Activated T-cell treated with anti-CD3 and anti-CD28 coated beads for 48 hours (primary cell): ENCODE measurements at places on chromosomes 1 and 21.

- DNase-seq: no peak
These were observed 89.5 kb downstream of the SCMH1 start for GRCh38 chr1:41152622-41153044.

- no peak for DNase-seq
These were observed 363.0 kb downstream of the PTBP2 start for GRCh38 chr1:97084546-97084945.

DNA sequence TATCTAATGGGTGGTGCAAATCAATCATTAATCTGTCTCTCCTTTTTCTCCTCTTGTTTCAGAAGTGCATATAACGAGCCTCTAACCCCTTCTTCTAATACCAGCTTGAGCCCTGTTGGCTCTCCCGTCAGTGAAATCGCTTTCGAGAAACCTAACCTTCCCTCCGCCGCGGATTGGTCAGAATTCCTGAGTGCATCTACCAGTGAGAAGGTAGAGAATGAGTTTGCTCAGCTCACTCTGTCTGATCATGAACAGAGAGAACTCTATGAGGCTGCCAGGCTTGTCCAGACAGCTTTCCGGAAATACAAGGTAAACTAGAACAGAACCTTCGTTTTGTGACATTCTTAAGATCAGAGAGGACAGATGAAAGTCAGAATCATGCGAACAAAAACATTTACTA is 25.3 kb upstream of the VAMP3 start:
- no peak for DNase-seq

DNA sequence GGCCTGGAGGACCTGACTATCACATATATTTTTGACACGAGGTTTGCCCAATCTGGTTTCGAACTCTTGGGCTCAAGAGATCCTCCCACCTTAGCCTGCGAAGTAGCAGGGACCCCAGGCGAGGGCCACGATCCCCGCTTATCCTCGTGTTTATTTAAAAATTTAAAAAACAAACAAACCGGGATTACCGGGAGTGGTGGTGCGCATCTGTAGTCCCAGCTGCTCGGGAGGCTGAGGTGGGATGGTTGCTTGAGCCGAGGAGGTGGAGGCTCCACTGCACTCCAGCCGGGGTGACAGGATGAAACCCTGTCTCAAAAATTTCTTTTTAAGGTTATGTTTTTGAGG is 452 bp upstream of the EXOSC10 start:
- no peak for DNase-seq

DNA sequence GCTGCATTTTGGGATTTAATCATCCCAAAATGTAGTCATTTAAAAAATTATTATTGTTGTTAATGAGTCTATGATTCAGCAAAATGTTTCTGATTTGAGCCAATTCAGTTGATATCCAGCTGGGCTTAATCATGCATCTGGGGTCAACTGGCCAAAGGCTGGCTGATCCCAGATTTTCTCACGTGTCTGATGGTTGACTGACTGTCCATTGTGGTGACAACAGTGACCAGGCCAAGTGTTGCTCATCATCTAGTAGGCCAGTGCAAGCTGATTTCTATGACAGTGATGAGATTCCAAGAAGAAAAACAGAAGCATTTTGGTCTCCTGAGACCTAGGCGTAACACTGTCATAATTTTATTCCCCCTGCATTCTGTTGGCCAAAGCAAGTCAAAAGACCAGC is 80.1 kb upstream of the ZC3H11B start:
- DNase-seq: no peak

GRCh38 chr1:204074274-204075138 is 1.6 kb downstream of the SOX13 start:
- DNase-seq: no peak

DNA sequence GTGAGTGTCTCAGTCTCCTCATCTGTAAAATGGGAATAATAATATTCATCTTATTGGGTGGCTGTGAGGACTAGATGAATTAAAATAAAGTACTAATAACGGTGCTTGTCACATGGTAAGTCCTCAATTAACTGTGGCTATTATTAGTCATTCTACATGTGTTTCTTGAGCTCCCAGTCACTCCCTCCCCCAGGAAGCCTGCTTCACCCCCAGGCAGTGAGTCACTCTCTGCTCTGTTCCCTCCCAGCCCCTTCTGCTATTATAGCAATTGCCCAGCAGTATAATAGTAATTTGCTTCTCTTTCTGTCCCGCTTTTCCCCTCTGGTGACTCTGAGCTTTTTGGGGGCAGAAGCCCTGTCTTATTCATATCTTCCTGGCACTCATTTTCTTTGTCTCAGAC is 102.0 kb downstream of the BEND5 start:
- DNase-seq: no peak

GRCh38 chr1:8121261-8122159 is 95.4 kb upstream of the ERRFI1 start:
- DNase-seq: no peak

DNA sequence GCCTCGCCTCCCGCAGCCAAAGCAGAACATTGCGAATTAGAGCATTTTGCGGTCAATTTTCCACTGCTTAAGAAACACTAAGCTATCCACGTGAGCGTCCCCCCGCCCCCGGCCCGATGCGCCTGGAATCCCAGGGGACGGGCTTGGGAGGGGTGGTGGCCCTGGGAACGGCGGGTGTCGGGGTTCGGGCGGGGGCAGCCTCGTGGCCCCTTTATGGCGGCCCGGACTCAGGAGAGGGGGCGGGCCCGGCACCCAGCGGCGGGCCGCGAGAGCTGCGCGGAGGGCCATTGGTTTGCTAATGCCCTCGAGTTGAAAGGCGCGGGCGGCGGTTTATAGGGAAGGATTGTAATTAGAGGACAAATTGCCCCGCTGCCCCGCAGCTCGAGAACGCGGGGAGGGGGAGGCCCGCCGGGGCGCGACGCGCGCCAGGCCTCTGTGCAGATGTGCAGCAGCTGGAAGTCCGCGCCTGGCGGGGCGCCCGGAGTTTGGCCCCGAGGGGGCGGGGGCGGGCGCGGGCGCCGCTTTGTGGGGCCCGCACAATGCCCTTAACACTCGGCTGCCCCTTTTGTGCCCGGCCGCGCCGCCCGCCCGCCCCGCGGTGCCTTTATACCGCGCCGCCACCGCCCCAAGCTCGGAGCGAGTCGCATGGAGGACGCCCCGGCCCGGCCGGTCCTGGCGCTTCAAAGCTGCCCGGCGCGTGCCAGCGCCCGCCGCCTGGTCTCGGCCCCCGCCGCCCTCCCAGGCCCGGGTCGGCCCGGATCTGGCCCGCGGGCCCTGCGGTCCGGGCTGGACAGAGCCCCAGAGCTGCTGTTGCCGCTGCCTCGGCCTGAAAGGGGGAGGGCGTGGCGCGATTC is 1.9 kb upstream of the HES3 start:
- DNase-seq: no peak

DNA sequence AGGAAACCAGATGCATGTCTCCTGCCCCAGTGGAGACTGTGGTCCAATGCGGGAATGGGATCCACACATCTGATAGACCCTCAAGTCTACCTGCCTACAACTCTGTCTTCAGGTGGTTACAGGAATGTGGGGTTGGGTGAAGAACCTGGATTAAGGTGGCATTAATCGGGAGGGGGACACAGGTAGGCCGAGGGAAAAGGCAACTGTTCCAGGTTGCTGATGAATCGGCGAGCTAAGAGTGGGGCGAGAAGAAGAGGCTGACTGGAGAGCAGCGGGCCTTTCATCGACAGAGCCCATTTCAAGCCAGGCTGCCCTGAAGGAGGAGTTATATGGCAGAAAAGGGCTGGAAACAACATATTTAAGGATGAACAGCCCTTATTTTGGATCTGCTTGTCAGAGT is 836 bp downstream of the CD2 start:
- no peak for DNase-seq

DNA sequence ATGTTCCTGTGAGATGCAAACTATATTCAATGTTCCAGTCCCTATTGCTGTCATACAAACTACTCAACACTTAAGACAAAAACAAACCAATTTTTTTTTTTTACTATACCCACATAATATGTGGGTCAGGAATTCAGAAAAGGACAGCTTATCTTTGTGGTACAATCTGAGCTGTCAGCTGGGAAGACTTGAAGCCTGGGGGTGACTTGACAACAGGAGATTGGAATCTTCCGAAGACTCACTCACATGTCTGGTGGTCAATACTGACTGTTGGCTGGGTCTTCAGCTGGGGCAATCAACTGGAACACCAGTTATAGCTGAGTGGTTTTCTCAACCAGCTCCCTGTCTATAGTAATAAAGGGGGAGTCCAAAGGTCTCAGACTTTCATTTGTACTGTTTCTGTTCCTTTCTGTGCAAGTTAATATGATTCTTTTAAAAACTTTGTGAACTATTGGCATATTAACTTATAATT is 81.7 kb upstream of the ATP1B1 start:
- DNase-seq: no peak

DNA sequence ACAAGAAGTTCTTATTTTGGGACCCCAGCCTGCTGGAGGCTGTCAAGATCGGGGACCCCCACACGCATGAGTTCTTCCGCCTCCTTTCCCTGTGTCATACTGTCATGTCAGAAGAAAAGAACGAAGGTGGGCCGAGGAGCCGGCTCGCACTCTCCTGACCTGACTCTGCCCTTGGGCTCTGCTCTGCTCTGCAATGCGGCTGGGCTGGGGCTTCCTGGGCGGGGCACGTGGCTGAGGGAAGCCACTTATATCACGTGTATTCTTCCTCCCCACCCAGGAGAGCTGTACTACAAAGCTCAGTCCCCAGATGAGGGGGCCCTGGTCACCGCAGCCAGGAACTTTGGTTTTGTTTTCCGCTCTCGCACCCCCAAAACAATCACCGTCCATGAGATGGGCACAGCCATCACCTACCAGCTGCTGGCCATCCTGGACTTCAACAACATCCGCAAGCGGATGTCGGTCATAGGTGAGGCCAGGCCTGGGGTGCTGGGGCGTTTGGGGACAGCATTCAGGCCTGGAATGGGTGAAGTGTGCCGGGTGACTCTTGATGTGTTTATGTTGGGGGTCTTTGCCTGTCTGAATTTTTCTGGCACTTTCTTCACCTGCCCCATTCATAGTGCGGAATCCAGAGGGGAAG is 17.6 kb downstream of the ATP8B2 start:
- peak; percentile 58 for DNase-seq

DNA sequence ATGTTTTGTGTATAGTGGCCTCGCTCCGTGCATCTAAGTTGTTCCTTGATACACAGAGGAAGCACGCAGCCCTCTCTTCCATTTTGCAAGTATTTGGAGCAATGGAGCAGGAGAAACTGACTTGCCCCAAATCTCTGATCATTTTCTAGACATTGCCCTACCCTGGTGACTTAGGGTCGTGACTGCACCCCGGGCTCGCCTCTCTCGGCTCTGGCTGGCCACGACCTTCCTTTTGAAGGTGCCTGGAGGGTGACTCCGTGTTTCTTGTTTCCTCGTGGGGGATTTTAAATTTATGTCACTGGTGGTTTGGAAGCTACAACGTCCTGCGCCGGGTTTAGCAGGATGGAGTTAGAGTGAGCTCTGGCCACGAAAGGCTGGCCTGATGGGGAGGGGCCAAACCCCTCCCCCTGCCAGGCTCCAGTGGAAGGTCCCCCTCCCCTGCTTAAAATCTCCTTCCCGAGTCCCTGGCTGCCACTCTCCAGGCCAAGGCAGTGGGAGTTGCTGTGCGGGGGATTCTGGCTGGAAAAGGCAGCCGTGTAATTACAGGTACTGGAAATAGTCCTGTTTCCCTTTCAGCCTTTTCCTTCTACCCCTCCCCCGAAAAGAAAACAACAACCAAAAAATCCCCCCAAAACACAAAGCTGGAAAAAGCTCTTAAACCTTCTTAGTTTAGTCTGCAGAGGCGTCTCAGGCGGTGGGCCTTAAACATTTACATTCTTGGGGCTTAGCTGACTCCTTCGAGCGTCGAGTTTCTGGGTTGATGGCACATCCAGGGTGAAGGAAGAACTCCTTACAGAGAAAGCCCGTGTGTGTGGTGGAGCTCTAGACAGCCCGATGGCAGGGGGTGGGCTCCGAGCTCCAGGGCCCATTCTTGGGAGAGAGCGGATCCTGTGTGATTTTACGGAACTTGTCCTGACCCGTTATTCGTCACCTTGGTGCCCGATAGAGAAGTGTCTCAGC is 28.1 kb downstream of the SPSB1 start:
- no peak for DNase-seq

DNA sequence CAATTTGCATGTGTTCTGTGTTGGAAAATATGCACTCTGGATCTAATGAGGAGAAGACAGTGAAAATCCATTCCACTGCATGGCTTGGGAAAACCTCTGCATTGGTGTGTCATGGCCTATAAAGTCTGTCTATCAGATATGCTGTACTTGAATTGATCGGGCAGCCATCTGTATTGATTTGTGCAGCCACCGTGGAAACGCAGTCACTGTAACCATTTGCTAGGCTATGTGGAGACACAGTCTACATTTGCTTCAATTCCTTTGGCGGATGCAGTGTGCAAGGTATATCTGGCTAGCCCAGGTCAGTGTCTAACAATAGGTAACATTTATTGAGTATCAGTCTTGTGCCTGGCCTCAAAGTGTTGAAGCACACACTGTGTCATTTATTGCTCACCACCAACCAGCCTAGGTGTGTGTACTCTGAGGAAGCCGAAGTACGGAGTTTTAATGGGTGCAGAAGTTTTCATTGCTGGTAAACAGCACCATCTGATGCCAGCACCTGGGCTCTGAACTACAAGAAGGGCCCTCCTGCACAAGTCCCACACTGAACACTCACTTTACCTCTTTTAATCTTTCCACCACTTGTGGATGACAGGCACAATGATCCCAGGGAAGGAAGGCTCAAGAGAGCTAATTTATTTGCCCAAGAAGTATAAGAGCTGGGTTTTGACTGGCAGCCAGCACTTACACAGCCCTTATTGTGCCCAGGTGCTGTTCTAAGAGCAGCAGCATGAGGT is 83.4 kb downstream of the DAB1 start:
- no peak for DNase-seq

DNA sequence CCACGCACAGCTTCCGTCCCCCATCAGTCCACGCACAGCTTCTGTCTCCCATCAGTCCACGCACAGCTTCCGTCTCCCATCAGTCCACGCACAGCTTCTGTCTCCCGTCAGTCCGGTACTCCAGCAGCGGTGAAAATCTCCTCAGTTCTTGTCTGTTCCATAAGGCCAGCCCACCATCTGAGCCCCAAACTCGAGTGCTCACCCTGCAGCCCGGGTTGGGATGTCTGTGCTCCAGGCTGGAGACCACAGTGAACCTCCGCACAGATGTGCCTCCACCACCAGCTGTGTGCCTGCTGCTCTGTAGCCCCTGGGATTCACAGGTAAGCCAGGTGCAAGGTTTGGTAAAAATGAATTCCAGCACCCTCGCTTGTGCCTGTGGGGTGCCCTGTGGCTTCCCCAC is 258.6 kb downstream of the NPHP4 start:
- no peak for DNase-seq

DNA sequence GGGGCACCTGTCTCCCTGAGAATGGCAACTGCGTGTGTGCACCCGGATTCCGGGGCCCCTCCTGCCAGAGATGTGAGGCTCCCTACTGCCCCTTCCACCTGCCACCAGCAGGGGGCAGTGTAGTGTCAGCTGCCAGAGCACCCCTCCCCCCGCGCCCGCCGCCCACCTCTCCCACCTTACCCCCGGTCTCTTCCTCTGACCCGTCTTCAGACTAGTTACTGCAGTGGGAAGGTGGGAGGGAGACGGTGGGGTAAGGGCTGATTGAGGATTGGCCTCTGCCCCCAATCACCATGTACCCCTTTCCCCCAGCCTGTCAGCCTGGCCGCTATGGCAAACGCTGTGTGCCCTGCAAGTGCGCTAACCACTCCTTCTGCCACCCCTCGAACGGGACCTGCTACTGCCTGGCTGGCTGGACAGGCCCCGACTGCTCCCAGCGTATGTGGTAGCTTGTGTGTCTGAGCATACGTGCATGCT is 10.1 kb upstream of the LRRC71 start:
- peak; percentile 62 for DNase-seq

GRCh38 chr1:111399792-111400610 is 27.5 kb downstream of the OVGP1 start:
- peak; percentile 8 for DNase-seq

- DNase-seq: no peak
These were observed 203.0 kb downstream of the TGFB2 start for GRCh38 chr1:218547957-218548730.

- DNase-seq: no peak
These were observed 21.2 kb downstream of the KDM4A start for GRCh38 chr1:43671193-43671592.
